ENCODE measurements at places on chromosomes 12 and 14.

DNA sequence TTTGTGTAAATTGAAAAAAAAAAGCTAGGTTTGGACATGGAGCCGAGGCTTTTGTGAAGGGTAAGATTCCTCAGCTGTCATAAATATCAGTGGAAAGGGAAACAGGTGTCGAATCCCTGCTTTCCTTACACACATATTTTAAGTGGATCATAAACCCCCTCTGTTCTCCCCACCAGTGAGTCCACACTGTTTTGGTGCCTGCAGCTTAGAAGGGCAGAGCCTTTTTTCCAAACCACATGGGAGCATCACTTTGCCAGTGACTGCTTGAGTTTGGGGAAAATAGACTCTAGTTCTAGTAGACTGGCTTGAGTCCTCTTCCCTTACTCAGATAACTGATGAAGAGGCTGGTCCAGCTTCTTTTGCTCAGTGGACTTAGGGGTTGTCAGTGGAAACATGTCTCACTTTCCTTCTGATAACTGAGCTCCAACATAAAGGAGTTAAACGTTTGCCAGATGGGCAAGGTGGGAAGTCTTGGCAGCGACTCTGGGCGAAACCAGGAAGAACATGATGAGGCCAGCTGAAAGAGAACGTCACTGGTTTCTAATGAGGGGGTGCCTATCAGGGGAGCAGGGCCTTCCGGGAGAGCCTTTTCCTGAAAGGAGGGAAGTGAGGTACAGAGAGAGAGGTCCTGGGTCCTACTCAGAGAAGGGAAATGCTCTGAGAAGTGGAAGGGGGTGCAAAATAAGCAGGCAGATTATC lies 168.1 kb upstream of the PARP11 start:
- no peak for DNase-seq

DNA sequence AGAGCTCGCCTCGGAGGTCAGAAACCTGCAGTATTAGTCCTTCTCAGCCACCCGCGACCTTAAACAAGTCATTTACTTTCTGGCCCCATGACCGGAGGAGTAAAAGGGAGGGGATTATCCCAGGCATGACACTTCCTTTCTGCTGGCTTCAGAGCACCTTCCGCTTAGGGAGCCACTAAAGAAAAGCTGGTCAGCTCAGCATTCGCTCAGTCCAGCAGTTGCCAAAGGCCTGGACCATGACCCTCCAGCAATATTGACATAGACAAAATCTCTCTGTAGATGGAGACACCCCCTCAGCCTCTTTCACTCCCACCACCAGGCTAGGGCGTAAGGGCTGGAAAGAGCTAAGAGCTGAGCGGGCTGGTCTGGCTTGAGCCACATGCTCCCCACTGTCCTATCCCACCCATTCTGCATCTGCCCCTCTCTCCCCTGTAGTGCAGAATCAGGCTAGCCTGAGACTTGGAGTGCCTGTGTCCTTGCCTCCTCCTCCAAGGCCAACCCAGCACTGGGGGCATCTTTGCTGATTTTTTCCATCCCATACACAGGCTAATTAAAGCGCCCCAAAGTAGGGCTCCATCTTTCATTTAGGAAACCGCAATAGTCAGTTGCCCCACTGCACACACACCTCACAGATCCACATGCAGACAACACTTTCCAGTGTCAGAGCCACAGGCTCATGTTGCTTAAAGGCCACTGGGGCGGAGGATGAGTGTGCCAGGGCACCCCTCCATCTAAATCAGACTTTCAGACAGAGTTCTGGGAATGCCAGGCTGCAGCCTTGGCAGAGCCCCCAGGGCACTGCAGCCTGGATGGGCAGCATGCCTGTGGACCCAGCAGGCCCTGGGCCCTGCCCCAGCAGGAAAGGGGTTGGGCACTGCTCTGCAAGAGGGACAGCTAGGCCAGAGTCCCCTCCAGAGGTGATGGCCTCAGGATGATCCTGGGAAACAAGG lies 4.0 kb upstream of the CPNE6 start:
- no peak for DNase-seq

DNA sequence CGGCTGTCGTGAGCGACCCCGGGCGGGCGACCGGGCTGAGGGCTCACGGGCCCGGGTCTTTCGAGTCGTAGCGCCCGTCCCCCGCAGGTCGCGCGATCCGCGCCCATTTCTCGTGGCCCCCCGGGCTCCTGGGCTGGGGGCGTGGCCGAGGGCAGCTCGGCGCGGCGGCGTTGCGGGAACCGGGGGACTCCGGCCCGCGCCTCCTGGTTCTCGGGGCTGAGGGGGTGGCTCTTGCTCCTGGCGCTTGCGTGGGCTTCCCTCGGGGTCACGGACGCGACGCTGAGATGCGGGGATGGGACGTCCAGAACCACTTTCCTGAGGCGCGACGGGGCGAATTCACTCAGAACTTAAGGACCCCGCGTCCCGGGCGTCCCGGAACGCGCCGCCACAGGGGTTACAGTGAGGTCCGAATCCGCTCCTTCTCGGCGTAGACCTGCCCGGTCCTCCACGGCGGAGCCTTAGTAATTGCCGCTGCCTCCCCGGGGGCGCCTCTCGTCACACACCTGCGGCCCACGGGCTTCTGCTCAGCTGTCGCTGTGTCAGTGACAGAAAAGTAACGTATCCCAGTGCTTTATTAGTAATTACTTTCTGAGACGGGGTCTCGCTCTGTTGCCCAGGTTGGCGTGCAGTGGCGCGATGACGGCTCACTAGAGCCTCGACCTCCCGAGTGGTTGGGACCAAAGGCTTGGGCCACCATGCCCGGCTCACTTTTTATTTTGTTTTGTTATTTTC lies 606 bp downstream of the EP400 start:
- DNase-seq, result peak; percentile 31

DNA sequence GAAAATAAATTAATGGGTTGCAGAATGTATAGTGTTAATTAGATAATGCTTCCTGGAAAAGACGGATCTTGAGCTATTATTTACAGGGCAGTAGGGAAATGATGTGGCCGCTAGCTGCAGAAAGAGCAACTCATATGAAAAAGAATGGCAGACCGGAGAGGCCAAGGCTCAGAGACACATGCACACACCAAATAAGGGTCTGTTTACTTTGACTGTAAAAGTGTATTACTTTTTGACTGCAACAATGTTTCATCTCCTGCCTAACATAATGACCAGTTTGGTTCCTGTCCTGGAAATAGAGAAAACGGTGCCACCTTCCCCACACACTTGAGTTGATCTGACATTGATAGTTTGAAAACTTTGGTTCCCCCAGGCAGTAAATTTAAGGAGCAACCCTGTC lies 290.9 kb downstream of the CACNA1C start:
- no peak for DNase-seq

DNA sequence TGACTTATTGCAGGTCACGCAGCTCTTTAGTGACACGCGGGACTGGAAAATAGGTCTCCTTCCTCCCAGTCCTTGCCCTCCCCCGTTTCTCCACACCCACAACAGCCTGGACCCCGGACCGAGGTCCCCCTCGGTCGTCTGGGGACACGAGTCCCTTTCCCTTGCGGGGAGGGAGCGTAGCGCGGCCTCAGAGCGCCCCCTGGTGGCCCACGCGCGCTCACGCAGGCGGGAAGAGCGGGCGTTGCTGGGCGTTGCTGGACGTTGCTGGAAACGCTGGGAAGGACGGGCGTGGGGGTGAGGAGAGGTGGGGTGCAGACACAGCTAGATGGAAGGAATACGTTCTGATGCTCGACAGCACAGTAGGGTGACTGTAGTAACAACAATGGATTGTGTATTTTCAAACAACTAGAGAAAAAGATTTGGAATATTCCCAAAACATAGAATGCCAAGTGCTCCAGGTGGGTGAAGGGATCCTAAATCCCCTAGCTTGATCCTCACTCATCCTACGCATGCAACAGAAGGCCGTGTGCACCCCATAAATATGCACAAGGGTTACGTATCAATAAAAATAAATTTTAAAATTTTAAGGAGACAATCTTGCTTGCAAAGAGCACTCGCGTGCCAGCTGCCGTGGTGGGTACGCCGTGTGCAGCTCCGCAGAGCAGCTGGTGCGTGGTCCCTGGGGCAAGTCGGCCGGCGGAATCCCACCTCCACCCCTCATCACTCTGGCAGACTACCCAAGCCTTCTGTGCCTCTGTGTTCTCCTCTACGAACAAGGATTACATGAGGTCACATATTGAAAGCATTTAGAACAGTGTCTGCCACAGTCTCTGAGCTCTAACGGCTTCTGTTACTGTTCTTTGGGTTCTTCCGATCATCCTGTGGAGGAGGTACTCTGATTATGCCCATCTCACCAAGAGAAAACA lies 87.4 kb downstream of the B4GALNT3 start:
- peak; percentile 69 for DNase-seq

DNA sequence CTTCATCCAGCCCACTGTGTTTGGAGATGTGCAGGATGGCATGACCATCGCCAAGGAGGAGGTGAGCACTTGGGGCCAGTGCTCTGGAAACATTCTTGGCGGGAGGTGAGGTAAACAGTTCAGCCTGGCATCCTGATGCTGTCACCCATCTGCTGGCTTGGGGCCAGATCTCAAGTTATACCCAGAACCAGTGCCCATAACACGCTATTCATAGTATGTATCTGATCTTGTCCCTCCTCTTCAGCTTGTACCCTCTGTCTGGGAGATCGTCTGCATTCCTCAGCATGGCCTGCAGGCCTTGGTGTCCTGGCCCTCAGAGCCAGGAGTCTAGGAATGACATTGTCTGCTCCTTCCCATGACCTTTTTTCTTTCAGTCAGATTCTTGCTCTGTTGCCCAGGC lies 31.4 kb downstream of the ALDH2 start:
- no peak for DNase-seq

DNA sequence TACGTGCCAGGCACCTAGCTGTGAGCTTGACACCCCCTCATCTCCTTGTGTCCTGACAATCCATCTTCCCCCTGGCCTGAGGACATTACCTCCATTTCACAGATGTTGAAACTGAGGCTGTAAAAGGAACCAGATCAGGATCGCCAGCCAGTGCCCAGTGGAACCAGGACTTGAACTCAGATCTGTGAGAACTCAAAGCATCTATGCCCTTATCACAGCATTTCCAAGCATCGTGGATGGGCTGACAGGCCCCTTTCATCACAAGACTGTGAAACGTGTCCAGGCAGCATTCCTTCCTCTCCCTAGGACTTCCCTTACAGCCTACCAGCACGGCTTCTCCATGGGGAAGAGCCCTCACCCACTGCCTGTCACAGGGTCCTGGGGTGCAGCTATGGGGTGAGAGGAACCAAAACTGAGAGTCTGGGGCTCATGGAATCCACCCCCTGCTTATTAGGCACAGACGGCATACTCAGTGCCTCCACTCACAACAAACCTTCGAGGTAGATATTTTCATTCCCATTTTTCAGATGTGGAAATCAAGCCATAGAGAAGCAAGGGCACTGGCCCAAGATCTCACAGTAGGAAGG lies 26.9 kb downstream of the CMKLR1 start:
- DNase-seq, result no peak

GRCh38 chr12:29653286-29653685 lies 130.5 kb downstream of the TMTC1 start:
- no peak for DNase-seq

DNA sequence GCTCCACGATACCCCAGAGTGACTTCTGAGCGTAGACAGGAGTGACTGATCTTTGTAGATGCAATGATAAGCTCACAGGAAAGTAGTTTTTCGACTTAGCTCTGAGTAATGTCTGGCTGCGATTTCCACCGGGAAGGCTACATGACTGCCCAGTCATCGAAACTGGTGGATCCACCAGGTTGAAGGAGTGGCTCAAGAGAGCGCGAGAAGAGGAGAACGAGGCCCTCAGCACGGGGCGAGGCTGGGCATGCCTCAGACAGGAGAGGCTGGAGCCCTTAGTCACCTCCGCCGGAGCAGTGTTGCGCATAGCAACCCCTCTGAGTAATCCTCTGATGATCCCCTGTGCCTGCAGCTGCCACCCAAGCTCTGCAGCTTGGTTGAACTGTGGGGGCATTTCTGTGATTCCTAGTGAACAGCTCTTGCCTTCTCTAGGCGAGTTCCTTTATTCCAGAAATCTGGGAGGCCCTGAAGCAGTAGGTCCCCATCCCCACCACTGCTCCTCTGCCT lies 25.6 kb downstream of the ELK3 start:
- no peak for DNase-seq

DNA sequence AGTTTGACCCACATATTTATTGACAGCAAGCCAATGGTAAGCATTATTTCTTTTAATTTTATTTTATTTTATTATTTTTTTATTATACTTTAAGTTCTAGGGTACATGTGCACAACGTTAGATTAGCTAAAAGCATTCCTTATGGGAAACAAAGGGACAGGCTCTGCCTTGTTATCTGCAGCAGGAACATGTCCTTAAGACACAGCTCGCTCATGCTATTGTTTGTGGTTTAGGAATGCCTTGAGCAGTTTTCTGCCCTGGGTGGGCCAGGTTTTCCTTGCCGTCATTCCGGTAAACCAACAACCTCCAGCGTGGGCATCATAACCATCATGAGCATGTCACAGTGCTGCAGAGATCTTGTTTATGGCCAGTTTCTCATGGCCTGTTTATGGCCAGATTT lies 370.2 kb downstream of the TMEM117 start:
- DNase-seq, result no peak

DNA sequence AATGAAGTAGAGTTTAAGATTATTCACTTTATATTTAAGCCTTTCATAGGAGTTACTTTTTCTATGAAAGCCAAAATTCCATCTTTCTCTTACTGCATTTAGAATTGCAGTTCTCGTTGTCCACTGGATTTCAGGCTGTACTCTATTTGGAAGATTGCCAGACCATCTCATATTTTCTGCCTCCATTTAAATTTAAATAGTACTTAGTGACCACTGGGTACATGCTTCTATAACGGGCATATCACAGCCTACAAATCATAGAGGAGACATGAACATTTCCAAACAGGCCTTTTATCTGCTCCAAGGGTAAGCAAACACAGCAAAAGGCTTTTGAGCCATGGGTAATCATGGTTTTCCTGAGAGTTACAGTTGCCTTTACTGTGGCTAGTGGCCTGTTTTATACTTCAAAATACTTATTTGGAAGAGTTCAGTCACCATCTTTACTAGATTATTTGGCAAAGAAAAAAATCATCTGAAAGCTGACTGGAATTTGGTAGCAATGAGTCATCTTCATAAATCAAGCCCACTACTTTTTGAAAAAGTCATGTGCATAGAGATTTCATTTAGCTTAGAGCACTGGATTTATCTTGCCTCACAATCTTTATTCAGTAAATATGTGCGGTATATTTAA lies 15.7 kb downstream of the ANO6 start:
- DNase-seq, result no peak

DNA sequence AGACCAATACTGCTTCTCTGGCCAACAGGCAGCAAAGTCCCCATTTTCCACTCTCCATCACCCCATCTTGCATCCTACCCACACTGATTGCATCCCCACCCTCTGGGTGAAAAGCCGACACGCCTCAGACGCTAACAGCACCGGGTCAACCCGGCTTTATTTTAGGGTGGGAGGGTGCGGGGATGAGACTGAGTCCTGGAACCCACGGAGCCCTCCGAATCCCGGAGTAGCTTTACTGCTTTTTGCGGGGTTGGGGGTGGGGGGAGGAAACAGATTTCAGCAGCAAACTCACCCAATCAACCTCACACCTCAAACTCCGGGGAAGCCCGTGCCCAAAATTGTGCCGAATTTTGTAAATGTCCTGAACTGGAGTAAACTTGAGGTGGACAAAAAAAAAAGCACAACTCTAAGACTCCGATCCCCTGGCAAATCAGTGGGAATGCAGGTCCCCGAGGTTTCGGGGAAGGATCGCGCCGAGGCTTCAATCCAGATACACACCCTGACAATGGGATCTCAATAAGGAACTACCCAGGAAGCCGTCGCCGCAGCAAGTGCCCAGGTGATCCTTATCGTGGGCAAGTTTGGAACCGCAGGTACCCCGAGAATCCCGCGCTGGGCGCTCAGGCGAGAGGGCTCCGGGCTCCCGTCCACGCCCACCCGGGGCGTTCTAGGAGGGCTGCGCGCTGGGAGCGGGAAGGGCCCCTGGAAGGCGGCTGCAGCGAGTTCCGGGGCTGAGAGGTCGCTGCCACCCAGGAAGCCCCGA lies 1.1 kb downstream of the GCH1 start:
- peak; percentile 7 for DNase-seq
